Hypothalamus (tissue), 51 donors: ENCODE measurements at places on chromosomes 7 and 10.

- no peak for DNase-seq
Observed at GRCh38 chr7:51602376-51602775, 285.8 kb upstream of the COBL start.

- no peak for DNase-seq
Observed at GRCh38 chr7:69929622-69930021, 331.3 kb downstream of the AUTS2 start.

DNA sequence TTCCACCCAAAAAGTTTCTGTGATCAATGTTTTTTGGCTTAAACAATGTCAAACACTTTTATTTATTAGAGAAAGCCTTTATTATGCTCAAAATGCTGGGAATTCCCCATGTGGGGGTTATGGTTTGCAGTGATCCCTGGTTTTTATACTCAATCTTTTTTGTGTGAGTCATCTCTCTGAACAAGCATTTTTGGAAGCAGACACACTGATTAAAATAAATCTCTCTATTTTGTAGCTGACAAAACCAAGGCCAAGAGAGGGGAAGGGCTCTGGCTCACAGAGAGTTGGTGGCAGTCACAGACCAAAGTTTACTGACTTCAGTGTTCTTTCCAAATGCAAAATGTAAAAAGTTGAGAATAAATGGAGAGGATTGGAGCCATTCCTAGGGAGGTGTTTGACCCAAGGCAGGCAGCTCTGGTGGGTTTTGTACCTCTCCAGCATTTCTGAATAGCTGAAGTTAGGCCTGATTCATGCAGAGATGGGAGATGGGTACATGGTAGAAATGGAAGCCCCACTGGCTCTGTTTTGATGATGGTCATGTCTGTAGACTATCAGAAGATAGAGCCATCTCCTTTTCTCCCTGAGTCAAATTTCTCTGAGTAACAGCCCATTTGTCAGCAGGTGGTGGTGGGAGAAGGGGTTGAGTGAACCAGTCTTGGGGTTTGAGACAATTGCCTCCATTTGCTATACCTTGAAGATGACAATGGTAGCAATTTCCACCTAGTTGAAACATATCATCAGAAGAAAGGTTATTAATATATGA, 45.4 kb upstream of the NAMPT start:
- DNase-seq: no peak

DNA sequence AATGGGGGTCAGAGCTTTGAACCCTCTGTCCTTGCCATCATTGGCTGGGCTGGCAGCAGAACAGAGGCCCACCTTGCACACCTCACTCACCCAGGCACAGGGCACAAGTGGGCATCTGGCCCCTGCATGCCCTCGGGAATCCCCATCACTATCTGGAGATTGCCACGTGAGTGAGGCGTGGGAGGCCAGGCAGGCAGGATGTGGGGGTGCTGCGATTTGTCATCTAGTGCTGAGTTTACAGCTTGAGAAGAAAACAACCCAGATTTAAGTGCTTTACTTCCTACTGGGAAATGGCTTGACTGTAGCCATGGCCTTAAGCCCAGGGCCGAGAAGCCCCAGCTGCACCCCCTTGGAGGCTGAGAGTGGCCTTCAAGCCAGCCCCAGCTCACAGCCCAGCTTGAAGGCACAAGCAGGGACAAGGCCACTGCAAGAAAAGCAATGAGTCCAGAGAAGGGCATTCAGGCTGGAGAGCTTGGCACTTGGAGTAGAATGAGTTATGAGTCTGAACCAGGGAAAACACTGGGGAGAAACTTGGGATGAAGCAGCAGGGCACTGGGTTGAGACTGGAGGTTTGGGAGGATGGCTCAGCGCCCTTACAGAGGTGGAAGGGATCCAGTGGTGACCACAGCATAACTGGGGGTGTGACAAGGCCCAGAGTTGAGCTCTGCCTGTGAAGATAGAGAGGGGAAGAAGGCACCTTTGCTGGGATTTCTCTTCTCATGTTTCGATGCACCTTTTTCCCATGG, 123.0 kb downstream of the CXCL12 start:
- DNase-seq: no peak

- no peak for DNase-seq
Observed at GRCh38 chr7:131546126-131546525, 10.3 kb downstream of the PODXL start.

- no peak for DNase-seq
Observed at GRCh38 chr7:30831227-30831626, 60.0 kb downstream of the MINDY4 start.

DNA sequence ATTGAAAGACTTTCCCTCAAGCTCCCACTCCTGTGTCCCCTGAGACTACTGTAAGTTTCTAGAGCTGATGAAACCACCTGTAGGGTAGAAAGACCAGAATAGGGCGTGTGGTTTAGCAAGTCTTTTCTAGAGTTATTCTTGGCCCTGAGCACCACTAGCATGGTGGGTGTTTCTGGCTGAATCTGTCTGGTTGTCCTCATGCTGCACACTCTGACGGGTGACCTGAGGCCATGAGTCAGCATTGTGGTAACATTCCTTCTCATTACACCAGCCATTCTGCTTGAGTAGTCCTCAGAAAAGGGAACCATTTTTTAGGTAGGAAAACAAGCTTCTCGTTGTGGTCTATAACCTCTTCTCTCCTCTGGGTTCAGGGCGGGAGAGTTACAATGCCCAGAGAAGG, 250.3 kb downstream of the SNX13 start:
- DNase-seq: no peak

- no peak for DNase-seq
Observed at GRCh38 chr10:99337311-99337811, 8.2 kb downstream of the CNNM1 start.

GRCh38 chr7:2120841-2121830, 111.6 kb downstream of the MAD1L1 start:
- no peak for DNase-seq

DNA sequence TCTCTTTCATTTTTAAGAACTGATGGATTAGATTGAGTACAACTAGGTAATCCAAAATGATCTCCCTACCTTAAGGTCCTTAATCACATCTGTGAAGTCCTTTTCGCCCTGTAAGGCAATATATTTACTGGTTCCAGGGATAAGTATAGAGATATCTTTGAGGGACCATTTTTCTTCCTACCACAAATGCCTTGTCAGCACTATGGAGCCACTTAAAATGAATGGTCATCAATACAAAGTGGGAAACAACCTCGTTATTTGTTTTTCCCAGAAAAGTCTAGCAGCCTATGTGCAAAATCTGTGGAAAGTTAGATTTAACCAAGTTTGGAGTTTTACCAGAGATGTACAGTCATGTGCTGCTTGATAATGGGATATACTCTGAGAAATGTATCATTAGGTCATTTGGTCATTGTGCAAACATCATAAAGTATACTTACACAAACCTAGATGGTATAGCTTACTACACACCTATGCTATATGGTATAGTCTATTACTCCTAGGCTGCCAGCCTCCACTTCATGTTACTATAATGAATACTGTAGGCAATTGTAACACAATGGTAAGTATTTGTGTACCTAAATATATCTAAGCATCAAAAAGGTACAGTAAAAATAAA, 366.2 kb upstream of the TMEM229A start:
- DNase-seq: no peak

DNA sequence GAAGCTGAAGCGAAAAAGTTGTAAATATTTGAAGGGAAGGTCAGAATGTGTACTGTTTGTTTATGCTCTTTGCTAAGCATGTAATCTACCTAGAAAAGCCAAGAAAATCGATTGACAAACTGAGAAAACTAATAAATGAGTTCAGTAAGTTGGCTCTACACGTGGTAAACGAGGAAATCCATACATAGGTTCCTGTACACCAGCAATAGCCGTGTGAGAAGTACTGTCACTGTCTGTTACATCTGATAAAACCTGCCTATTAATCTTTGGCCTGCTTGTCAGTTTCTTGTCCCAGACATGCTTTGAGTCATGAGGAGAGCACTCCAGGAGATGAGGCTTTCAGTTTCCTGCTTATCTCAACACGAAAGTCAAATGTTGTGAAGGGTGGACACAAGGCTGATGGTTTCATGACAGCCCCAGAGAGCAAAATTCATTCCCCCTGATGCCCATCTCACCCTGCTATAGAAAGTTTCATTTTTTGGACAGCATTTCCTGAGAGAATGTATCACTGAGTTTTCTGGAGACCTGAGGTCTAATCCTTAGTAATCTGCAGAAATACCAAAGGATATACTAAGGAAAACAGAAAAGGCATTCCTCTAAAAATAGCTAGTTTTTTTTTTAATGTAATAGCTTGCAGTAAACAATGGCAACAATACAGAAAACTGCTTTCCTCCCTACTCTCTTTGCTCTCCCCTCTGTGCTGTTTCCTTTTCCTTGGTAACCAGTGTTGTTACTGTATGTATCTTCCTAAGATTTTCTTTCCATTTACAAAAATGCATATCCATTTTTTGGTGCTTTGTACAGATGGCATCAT, 18.8 kb downstream of the BMPR1A start:
- no peak for DNase-seq

DNA sequence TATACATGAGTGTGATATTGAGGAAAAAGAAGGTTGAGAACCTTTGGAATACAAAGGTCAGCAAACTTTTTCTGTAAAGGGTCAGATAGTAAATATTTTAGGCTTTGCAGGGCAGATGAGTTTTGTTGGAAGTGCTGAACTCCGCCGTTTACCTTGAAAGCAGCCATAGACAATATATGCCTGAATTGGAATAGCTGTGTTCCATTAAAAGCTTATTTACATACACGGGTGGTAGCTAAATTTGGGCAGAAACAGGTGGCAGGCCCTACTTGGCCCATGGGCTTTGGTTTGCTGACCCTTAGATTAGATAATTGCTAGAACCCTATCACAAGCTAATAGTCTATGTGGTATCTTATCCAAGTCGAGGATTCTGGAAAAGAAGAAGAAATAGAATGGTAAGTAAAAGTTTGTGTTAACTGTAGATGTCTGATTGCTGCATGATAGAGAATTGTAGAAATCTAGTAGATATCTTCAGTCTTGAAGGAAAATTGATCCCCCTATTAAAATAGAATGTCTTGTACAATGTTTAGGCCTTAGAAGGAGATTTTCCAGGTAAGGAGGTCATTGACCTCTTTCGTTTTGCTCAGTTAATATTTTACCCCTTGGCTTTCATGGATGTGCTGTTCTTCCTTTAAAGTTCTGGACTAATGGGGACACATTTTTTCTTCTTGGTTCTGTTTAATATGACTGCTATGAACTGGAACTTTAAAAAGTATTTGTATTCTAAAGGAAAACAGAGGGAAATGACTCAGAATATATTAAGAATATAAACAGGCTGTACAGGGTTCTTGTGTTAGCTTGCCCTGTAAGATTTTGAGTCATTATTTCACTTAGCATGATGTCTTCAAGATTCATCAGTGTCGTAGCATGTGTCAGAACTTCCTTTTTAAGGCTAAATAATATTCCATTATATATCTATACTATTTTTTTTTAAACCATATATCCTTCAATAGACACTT, 8.0 kb downstream of the RBM33 start:
- DNase-seq: no peak

DNA sequence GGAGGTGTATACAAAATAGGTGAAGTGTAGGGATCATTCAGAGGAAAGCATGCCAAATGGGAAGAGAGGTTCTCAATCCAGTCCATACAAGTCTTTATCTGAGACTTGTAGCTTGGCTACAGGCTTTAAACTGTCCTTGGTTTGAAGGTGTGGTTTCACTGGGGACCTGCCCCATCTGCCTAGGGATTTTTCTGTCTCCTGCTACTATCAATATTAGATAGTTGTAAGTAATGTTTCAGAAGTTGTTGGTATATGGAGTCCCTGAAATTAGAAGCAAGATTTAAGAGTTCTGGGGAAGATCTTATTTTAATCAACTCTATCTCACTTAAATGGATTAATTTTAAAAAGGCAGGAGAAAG, 100.9 kb downstream of the ANKRD7 start:
- DNase-seq: no peak
